ENCODE measurements at places on chromosomes 5 and 9.

DNA sequence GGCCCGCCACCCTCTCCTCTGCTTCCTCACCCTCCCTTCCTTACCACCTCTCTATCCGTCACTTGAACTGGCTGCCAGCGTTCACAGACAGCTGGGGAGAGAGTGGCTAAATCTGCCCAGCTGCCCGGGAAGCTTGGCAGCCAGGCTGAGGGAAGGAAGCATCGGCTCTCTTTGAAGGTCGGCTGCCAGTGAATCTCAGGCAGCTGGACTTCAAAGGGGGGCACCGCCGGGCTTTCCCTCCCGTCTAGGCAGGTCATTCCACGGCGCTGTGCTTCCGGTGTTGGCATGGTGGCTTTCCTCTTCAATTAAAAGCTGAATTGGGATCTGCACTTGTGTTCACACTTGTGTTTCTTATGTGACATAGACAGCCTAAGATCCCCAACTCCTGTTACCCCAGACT is 174.0 kb downstream of the GDNF start:
- DNase-seq, result no peak

DNA sequence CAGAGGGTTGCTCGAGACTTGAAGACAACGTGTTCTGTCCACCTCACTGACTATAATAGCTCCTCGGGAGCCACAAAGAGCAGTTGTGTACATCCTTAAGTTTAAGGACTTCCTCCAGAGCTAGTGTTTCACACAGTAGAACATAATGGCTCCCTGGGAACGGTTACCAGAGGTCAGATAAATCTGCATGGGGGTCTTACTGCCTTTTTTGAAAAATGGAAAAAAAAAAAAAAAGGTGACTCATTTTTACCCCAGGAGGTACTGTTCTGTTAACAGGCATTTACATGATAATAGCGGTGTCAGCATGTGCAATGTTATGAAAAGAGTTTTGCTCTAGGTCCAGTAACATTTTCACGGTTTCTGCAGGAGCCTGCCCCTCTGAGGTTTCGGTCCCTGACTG is 498.9 kb upstream of the WWC1 start:
- DNase-seq, result no peak

DNA sequence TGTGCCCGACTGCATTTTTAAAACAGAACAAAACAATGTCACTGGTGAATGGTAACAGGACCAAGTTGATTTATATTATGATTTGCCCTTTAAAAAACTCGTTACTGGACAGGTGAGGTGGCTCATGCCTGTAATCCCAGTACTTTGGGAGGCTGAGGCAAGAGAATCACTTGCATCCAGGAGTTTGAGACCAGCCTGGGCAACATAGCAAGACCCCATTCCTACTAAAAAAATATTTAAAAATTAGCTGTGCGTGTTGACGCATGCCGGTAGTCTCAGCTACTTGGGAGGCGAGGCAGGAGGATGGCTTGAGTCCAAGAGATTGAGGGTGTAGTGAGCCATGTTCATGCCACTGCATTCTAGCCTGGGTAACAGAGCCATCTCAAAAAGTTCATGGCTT is 7.2 kb downstream of the UNC13B start:
- DNase-seq, result no peak

DNA sequence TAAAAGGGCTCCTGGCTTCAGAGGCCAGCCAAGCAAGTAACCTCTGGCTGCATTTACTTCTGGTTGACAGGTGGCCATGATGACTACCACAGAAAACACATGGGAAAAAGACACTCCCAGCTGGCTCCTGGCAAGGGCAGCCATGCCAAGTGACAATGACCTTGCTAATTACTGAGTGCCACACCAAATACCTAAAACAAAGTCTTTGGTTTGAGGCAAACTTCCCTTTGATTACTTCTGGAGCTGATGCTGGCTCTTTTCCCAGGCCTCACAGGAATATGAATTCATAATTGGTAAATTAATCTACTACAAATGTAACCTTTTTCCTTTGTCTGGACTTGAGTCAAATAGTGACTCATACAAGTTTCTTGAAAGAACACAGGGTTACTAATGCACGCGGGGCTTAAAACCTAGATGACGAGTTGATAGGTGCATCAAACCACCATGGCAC is 61.0 kb downstream of the LPAR1 start:
- DNase-seq, result no peak

GRCh38 chr5:103036601-103037000 is 83.3 kb downstream of the GIN1 start:
- DNase-seq, result no peak

GRCh38 chr5:14379739-14380497 is 201.7 kb upstream of the OTULINL start:
- DNase-seq, result no peak

DNA sequence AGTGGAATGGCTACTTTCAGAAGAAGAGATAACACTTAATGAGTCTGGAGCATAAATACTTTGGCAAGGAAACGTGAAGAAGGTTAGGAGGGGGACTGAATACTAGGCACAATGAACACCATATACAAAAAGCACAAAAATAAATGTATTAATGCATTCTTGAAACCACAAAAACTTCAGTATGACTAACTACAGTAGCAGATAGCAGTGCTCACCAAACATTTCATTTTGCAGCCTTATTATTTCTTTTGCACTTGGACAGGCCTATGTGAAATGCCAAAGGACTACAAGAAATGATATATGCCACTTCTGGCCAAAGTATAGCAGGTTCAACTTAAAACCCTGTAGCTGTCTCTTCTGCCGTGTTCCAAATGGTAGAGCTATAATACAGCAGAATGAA is 26.3 kb downstream of the UBQLN1 start:
- DNase-seq, result no peak

GRCh38 chr5:172901788-172902496 is 57.3 kb upstream of the RPL26L1 start:
- DNase-seq, result no peak

GRCh38 chr9:130954317-130954716 is 15.3 kb upstream of the FIBCD1 start:
- no peak for DNase-seq

GRCh38 chr5:40171971-40172370 is 507.7 kb upstream of the PTGER4 start:
- DNase-seq, result no peak

DNA sequence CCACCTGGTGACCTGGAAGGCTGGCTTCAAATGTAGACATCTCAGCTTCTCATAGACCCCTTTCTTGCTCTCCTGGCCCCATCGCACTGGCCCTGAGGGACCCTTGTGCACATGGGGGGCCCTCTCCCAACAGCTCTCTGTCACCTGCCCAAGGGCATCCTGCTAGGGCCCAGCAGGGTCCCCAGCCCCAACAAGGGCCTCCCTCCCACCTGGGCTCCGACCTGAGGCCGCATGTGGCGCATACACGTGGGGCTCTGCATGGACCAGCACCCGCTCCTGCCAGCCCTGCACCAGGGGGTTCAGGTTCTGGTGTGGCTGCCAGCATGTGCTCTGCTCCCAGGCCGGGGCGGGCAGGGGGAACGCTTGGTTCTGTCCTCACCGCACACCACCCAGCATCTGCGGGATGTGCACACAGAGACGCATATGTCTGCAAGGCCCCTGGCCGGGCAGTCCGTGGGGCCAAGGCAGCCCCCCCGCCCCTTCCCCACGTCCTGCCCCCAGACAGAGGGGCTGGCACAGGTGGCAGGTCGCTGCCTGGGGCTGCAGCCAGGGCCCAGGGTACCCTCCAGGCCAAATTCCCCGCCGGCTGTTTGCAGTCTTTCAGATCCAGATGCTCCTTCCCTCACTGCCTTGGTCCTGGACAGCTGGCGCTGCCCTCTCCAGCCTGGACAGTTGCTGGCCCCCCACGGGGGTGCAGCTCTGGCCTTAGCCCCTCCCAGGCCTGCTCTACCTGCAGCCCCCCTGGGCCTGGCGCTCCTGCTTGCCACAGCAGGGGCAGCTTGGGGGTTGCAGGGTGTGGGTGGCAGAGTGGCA is 17.9 kb upstream of the NRARP start:
- no peak for DNase-seq

DNA sequence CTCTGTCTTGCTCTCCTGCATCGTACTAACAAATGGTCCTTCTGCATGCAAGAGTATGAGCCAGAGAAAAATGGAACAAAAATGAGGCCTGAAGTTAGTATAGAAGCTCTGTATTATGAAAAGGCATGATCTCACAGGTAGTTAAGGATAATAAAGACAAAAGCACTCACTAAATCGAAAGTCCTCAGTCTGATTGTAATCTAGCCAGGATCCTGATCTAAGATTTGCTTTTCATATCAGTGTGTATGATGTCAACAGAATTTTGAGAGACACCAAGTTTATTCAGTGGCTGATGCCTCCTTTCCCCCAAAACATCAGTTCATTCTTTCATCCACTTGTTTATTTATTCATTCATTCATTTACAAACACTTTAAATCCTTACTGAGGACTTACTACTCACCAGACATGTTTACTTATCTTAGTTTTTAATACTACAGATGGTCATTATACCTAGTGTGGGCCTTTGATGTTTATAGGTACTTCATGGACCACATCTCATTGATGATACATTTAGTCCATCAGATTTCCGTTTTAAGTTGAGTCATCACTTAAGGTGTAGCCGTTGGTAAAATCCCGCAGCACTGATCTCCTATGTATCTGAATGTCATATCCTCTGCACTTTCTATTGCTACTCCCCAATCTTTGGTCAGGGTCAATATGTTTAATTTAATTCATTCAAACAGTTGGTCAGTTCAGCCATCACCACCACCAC is 105.2 kb upstream of the DHFR start:
- no peak for DNase-seq

DNA sequence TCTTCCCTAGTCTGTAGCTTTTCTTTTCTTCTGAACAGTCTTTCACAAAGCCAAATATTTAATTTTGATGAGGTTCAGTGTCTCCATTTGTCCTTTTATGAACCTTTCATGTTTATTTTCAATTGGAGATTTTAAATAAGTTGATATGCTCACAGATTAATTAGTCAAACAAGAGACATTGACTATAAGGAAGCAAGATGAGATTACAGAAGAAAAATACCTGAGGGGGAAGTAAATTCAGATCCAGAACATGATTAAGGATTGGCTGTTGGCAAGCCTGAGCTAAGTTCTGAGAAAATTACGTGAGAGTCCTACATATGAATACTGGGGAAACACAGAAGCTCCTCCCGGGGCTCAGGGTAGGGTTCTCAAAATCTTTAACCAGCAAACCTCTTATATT is 1039.8 kb upstream of the SEMA6A start:
- no peak for DNase-seq

DNA sequence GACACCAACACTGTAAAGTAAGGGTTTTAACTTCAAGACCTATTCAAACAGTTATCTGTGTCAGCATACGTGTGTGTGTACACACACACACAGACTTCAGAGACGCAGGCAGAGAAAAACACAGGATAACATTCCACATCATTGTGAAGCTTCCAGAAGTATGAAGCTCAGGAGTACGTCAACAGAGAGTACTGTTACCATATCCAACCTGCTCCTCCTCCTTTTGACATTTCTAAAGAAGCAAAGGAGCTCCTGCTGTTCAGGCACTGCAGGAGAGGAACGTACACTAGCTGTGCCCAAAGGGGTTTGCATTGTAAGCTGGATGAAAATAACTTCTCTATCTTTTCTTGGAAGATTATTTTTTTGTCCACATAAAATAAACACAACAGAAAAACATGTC is 180.7 kb downstream of the MEF2C start:
- DNase-seq, result no peak

DNA sequence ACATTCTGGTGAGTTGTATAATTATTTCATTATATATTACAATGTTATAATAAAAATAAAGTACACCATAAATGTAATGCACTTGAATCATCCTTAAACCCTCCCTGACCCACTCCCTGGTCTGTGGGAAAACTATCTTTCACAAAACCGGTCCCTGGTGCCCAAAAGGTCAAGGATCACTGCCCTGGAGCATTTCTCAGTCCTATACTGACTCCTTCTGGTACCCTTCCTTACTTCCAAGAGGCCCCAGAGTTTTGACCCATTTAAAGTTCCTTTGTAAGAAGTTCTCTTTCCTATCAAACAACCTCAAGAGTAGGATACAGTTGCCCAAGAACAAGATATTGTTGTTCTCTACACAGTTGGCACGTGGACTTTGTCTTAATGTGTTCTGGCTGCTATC is 88.9 kb upstream of the TRPM3 start:
- no peak for DNase-seq

DNA sequence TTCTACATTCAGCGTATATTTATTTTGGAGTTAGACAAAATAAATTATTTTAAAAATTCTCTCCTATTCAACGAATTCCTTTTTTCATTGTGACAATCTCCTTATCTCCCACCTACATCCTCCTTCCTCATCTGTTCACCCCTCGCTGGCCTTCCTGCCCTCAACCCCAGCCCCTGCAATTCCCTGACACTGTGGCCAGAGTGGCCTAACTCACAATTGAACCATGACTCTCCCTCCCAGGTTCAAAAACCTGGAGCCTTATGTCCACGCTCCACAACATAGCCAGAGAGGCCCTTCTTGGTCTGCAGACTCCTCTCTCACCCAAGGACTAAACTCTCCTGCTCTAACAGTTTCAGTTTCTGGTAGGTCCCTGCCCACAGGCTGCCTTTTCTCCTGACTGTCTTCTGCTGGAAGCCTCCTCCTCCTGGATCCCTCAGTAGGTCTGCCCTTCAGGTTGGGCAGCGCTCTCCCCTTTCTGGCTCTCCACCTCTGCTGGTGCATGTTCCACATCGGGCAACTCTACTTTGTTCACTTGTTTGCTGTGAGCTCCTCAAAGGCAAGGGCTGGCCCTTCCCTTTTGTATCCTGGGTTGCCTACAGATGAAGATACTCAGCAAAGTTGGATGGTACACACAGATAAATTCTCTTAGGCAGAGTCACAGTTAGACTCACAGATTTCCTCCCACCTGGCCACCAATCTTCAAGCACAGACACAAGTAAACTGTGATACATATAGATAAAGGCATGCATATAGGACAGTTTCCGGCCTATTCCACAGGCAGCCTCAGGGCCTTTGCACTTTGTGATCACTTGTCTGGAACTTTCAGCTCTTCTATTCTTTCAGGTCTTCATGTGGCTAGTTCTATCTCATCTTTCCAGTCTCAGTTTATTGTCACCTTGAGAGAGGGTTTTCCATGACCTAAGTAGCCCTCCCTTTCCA is 19.8 kb upstream of the MYORG start:
- no peak for DNase-seq

GRCh38 chr9:38263532-38263931 is 129.0 kb upstream of the ALDH1B1 start:
- no peak for DNase-seq

DNA sequence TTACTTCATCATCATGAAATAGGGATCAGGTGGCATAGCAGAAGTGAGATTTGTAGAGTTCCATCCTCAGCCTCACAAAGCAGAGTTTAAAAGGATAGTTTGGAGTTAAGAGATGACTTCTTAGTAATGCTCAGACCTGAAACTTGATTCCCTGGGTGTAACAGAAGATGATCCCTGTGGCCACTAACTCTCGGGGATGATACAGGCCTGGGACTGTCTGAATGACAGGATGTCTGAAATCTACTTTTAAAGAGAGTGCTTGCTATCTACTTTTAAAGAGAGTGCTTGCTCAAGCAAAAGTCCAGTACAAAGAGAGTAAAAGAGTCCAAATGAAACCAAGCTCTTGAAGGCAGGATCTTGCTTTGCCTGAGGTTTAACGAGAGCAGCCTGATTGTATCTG is 14.6 kb downstream of the ADAMTS16 start:
- no peak for DNase-seq

GRCh38 chr5:125137535-125137934 is 391.1 kb upstream of the ZNF608 start:
- DNase-seq, result no peak

GRCh38 chr5:67058998-67059743 is 137.4 kb downstream of the CD180 start:
- DNase-seq, result no peak
